GM13977 (cell line): ENCODE measurements at places on chromosomes 2 and 18.

DNA sequence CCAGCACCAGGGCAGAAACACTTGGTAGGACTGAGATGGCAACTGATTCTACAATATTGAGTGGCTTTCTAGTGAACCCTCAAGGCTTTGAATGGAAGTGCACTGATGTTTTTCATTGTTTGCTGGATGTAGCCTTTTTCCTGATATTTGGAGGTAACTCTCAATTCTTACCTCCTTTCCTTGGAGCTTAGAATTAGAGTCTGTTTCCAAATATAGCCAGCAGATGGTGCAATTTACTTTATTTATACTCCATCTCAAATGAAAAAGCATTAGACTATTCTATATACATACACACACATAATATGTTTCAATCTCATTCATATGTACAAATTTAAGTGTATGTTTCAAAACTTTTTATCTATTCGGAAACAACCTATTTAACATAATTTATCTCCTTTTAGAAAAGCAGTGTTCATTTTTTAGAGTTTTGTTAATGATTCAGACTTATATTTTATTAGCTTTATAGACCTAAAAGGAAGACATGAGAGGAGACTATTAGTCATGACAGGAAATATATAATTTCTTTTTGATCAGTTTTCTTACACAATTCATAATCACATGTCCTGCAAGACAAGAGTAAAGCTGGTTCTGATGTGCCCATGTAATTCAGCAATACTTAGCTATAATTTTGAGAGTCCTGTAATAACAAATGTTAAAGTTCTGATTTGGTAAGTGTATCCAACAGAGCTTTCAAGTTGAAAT, 124.8 kb downstream of the NUP35 start:
- DNase-seq = peak; percentile 39

- DNase-seq = peak; percentile 78
Observed at GRCh38 chr2:20576598-20577115, 74.2 kb downstream of the HS1BP3 start.

GRCh38 chr18:1968801-1969498, 602.4 kb downstream of the METTL4 start:
- DNase-seq = no peak

DNA sequence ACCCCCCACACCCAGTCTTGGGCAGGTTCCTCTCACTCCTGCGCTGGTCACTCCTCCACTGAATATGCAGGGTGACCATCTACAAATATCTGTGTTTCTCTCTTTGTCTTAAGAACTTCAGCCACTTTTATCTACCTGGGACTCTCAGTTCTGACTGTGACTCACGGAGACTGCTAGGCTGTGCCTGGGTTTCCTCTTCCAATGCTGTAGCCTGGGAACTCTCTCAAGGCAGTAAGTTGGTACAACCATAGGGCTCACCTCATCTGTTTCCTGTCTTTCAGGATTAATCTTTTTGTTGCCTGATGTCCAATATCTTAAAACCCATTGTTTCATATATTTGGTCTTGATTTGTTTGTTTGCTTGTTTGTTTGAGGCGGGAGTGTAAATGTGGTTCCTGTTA, 47.2 kb upstream of the ZNF396 start:
- no peak for DNase-seq

DNA sequence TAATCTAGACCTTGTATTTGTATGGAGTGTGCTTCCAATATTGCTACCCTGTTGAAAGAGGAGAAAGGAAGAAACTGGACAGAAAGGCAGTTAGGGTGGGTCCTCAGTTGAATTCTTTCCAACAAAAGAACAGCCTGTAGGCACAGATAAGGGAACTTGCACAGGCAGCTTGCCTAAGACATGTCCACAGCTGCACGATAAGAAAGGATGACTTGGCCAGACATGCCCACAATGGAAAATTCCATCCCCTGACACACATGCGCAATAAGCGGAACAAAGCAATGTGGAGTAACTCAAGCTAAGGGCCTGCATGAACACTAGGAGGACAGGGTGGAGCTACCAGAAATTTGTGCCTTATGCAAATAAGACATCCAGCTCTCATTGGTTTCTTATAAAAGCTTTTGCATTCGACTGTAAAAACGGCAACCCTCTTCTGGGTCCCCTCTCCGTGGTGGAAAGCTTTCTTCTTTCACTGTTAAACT, 1084.7 kb upstream of the NXPH2 start:
- no peak for DNase-seq
